ENCODE measurements at places on chromosomes 1 and 21.

GRCh38 chr1:8472668-8473067 is 154.8 kb downstream of the SLC45A1 start:
- no peak for DNase-seq

DNA sequence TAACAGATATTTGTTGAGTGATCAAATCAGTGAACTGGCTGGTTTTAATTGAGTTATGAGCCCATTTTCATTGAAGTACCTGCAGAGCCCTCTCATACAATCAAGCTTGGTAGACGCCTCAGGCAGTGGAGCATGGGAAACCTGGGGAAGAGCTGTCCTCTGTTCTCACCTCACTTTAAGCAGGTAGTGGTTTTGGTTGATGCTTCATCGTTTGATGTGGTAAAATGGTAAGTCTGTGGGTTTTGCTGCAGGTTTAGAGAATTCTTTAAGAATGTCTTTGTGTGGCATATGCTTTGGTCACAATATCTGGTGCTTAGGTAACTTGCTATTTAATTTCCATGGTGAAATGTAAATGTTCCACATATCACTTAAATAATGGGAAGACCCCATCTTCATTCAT is 10.0 kb downstream of the LAMC1 start:
- DNase-seq, result no peak

DNA sequence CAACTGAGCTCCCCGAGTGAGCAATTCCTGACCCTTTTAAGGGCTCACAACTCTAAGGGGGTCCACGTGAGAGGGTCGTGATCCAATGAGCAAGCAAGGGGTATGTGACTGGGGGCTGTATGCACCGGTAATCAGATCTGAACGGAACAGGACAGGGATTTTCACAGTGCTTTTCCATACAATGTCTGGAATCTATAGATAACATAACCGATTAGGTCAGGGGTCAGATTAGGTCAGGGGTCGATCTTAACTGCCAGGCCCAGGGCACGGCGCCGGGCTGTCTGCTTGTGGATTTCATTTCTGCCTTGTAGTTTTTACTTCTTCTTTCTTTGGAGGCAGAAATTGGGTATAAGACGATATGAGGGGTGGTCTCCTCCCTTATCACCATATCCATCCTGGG is 30.7 kb upstream of the OPRD1 start:
- DNase-seq, result no peak

DNA sequence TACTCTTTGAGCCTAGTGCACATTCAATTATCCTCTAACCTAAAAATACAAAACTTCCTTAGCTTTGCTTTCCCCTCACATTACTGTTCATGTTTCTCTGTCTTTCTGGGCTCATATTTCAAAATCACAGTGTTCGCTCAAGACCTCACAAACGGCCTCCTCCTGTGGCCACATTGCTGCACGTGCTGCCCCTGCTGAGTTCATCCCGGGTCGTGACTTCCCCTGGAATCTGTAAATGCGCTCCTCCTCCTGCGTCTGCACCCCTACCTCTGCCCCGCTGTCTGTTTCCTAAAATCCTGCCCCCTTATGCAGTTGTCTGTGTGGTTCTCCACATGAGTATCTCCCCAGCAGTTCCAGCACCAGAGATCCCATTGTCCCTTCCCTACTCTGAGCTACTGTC is 45.5 kb upstream of the RAVER2 start:
- DNase-seq, result no peak

GRCh38 chr1:119547805-119548204 is 40.8 kb downstream of the HSD3B1 start:
- no peak for DNase-seq

GRCh38 chr1:198604975-198605374 is 33.9 kb upstream of the PTPRC start:
- DNase-seq, result no peak

- no peak for DNase-seq
Observed at GRCh38 chr1:240827786-240828185, 215.8 kb upstream of the GREM2 start.

DNA sequence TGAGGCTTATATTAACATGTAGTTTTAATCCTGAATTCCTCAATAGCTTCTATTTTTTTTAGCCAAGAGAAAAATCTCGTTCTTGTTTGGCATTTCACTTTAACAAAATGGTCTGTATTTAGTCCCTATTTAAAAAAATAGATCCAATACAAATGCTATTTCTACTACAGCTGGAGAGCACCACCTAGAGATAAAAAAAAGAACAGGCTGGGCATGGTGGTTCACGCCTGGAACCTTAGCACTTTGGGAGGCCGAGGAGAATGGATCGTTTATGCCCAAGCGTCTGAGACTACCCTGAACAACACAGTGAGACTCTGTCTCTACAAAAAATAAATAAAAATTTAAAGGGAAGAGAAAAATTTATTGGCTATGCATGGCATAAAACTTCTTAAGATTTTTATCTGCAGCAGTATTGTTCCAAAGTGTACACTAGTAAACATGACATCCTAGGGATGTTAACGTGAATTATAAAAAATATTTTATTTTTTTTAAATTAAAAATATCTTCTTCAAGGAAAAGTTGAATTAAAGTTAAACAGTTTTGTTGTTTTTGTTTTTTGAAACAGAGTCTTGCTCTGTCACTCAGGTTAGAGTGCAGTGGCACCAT is 4.4 kb downstream of the ST7L start:
- DNase-seq, result no peak

DNA sequence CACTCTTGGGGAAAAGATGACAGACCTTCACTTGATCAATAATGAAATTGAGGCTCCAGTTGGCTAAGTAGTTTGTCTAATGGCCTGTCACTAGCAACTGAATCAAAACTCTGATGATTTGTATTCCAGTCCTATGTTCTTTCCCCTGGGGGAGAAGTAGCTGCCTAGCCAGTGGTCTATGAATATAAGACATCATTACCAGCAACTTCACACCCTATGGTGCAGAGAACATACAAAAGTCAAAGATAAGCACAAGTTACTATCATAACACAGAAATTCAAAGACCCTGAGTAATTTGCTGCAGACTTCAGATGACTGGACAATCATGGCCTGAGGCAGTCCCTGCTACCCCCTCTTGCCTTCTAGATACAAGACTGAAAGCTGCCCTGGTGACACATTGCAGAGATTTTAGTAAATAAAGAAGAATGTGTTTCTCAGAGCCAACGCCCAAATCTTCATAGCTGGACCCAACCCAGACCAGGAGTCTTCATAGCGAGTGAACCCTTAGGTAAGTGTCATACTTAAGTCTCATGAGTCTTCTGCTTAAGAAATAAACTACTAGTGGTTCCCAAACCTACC is 993 bp downstream of the PDZK1 start:
- DNase-seq, result no peak

GRCh38 chr1:234756066-234756774 is 146.2 kb upstream of the IRF2BP2 start:
- DNase-seq, result no peak

DNA sequence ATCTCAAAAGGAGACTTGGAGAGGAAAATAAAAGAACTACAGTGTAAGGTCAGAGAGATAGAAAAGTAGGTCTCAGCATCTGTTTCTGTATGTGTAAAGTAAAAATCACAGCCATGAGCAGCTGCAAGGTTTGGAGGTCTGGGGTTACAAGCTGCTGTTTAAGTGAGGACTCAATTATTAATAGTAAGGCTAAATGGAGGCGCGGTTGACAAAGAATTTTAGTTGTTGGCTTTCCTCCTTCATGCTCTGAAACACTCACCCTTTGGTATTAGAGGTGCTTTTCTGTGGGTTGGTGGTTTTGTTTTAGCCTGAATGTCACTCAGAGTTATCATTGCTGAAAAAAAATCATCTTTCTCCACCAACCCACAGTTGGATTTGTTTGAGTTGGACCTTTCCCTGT is 59.8 kb upstream of the HAO2 start:
- no peak for DNase-seq

GRCh38 chr1:217275655-217276398 is 355.1 kb downstream of the GPATCH2 start:
- no peak for DNase-seq

DNA sequence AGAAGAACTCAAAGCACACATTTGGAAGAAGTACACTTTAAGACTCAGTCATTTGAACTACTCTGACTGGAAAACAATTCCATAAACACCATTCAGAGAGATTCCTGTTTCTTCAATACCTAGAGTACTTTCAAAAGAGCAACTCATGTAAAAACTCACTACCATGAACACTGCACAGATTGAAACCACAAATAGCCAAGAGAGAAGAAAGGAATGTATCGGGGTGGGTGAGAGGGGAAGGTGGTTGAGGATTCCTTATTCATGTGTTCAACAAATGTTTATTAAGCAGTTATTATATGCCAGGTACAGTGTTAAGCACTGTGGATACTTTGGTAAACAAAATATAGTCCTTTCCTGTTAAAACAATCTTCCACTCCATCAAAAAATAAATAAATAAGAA is 64.7 kb downstream of the NRIP1 start:
- DNase-seq, result no peak

GRCh38 chr1:64396817-64397216 is 73.1 kb upstream of the CACHD1 start:
- no peak for DNase-seq

DNA sequence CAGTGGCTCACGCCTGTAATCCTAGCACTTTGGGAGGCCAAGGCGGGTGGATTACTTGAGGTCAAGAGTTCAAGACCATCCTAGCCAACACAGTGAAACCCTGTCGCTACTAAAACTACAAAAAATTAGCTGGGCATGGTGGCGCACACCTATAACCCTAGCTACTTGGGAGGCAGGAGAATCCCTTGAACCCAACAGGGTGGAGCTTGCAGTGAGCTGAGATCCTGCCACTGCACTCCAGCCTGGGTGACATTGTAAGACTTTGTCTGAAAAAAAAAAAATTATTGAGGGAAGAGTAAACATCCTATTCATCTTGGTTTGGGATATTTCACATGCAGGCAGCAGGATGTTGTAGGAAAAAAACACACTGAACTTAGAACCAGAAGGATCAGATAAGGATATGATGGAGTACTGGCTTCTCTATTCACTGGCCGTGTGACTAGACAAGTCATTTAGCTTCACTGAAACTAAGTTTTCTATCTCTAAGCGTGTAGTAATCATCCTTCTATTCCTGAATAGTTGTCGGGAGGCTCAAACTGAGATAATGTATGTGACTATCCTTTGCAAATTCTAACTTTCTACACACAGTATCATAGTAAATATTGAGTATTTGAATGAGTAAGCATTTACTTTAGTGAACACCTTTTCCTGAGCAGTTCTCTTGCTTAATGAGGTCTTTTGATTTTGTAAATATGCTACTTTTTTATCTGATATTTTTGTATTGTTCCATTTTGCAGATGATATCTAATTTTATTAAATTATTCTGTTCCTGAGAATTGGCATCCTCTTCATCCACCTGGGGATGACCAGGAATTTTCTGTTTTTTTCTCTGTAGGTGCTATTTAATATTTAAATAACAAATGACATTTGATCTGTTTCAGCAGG is 18.2 kb downstream of the CAP1 start:
- no peak for DNase-seq

GRCh38 chr1:170340308-170340707 is 191.7 kb upstream of the GORAB start:
- DNase-seq, result no peak

DNA sequence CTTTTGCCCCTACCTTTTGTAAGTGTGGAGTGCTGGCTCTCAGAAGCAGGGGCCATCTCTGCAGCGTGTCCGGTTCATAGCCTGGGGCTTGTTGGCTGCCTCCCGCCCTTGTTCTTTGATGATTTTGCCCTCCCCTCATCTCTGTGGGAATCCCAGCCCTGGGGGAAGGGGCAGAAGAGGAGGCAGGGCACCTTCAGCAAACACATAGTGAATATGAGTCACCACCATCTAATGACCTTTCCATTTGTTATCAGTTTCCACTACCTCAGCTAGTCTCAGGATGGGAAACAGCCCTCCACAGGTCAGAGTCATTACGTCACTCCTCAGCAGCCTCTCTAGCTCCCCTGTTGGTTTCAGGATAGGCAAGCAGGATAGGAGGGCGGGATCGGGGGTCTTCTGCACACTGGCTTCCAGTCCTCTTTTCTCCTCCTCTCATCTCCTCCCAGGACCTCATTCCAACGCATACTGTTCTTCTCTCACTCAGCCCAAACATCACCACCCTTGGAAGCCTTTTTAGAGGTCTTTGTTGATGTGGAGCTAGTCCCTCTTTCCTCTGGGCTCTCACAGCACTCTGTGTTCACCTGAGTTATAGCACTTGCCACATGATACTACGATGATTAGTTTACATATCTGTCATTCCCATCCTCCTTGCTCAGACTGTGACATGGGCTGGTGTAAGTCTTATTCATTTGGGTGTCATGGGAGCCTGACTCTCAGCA is 15.8 kb downstream of the GADD45A start:
- no peak for DNase-seq

GRCh38 chr1:229650045-229650444 is 24.0 kb downstream of the URB2 start:
- no peak for DNase-seq

DNA sequence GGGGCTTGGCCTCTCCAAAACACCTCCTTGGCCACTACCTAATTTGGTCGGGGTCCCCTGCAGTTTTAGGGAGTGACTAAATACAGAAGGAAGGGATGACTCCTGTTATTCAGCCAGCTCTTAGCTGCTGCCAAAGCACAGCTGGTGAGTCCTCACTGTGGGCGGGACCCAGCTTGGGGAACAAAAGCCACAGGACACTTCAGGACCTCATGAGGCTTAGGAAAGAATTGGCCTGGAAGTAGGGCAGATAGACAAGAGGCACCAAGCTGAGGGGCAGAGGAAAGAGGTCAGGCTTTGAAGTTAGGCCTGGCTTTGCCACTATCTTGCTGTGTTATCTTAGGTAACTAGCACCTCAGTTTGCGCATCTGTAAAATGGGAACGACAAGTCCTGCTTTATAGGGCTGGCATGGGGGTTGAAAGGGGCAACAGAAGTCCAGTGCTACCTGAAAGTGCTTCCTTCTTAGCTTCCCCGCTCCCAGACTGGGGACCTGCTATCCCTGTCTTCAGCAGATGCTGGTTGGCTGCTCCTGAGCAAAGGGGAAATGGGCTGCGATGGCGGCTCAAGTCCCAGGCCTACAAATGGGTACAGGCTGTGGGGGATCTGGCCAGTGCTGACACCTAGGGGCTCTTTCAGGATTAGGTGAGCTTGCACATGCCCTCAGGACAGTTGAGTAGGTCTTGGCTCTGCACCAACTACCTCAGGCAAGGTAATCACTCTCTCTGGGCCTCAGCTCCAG is 15.7 kb downstream of the IFI6 start:
- no peak for DNase-seq

DNA sequence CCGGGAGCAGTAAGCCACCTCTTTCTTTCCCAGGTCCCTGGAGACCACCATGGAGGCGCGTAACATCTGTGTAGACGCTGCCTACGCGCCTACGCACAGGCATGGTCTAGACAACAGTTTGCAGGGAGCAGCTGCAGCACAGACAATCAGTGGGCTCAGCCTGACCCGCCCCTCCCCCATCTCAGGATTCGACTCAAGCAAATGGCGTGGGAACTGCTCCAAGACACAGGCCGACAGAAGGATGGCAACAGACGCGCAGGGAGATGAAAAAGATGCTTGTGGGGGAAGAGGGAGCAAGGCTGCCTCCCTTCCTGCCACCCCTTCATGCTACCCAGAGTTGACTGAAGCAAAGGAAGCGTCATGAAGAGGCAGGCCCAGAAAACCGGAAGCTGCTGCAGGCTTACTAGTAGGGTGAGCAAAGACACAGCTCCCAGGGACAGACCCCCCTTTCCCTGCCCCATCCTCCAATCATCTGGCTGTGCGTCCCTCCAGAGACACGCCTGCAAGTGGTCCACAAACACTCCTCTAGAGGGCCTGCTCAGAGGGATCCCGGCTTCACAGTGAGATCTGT is 19.5 kb downstream of the STK40 start:
- no peak for DNase-seq

- DNase-seq, result no peak
Observed at GRCh38 chr21:42073145-42074099, 2.3 kb downstream of the UMODL1 start.

- DNase-seq, result no peak
Observed at GRCh38 chr1:10761503-10762152, 34.8 kb downstream of the CASZ1 start.
